ENCODE measurements at places on chromosomes 13 and 19.

GRCh38 chr19:53875602-53876325 is 6.2 kb upstream of the PRKCG start:
- no peak for DNase-seq

- DNase-seq = no peak
Measured at GRCh38 chr13:78719367-78719766, 60.4 kb upstream of the OBI1 start.

DNA sequence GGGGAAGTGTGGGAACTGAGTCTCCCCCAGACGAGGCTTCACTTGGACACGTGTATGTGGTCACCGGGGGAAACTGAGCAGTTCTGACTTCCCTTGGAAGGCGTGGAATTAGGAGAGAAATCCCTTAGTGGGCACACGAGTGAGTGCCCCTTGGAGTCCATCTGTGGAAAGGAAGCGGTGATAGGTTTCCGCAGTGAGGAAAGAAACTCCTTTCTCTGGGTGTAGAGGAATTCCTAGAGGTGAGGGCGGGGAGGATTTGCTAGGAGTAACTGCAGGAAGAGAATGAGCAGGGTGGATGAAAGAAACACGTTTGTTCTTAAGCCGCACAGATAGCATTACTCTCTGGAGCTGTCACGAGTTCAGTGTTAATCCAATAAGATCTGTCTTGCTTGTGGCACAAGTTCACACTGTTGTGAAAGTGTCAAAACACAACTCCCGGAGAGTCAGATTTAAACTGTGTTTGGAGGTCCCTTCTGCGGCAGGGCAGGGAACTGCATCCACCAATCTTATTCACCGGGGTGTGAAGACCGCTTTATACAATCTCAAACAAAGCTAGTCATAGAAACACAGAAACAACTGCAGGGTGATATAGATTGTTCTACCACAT is 1.2 kb downstream of the KL start:
- no peak for DNase-seq

GRCh38 chr13:80824229-80824628 is 483.3 kb upstream of the SPRY2 start:
- no peak for DNase-seq

DNA sequence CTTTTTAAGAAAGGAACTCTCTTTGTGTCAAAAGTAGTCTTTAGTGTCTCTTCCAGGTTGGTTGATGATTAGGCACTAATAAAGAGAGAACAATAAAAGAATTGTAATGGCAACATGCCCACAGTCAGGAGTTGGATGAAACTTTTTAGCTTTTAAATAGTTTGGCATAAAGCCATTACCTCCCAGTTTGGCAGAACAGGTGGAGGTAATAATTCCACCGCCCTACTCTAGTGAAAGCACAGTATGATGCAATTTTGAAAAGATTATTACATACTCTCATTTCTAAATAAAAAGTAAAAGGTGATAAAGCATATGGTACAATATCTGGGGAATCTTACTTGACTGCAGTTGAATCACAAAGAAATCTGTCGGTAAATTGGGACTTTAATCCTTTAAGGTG is 497.6 kb downstream of the SUCLA2 start:
- no peak for DNase-seq

DNA sequence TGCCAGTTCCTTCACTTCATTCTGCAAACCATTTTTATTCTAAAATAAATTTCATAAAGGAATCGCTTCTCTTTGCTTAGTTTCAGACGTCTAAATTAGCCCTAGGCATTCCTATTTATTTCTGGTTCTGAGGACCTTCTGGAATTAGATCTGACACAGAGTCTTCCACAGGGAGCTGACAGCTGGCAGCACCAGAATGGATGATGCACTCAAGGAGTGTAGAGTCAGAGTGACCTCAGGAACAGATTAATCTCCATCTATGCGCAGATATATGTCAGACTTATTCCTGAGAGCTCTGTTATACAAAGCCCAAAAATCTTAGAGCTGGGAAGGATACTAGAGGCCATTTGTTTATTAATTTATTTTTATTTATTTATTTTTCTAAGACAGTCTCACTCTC is 450.8 kb downstream of the HS6ST3 start:
- DNase-seq = no peak

DNA sequence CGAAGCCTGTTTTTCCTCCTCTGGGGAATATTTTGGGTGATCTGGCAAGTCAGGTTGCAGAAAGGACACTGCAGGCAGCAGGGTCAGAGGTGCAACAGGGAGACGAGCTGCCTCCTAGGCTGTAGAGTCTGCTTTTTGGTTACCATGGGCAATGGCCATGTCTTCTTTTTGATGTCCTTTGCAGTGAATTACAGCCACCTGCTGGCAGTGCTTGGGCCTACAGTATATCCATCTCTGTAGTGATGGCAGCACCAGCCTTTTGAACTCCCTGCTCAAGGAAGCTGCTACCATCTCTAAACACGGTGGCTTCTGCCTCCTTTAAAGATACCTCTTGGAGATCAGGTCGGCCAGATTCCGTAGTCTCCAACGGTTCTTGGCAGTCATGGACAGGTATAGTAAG is 73.9 kb downstream of the WTIP start:
- DNase-seq = no peak

DNA sequence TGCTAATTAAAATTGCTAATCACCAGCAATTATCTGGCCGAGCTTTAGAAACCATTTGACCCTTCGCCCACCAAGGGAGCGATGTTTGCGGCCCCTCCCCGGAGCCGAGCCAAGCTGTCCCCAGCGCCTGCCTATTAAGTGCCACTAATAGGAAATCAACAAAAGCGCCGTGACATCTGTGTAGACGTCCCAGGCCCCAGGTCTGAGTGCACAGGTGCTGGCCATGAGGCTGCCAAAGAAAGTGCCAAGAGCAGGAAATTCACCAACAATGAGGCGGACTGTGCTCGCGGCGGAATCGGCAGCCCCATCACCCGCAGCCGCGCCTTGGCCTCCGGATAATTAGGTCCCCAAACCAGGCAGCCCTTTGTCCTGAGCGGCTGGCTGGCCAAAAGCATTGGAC is 44.5 kb upstream of the SPACA7 start:
- DNase-seq = no peak

DNA sequence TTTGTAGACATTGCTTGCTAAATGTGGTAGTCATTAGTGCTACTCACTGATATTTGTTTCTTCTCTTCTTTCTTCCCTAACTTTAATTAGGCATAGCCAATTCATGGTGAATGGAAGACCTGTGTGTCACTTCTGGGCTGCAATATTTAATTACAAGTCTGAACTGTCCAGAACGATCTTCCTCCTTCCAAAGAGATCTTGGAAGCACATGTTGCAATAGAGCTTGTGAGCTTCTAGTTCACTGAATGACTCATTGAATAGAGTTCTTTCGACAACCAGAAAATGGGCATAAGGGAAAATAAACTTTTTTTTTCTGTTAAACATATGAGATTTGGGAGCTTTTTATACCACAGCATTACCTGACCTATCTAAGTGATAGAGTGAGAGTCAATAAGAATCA is 1264.6 kb downstream of the PCDH9 start:
- DNase-seq = no peak

DNA sequence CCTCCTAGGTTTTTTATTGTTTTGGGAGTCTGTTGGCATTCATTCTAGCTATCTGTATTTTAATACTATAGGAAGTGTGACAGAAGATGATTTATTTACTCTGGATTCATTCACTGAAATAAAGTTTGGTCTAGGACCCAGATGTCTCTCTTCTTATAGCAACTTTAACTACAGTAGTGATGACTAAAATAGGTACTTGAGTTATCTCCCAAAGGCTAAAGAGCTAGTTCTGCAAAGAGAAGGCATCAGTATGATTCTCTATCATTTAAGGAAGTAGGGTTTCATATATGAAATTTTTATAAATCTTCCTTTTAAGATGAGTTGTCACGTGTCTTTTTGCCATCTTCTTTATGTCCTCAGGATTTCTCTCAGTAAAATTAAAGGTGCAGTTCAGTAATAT is 507.4 kb downstream of the KCTD12 start:
- DNase-seq = no peak

DNA sequence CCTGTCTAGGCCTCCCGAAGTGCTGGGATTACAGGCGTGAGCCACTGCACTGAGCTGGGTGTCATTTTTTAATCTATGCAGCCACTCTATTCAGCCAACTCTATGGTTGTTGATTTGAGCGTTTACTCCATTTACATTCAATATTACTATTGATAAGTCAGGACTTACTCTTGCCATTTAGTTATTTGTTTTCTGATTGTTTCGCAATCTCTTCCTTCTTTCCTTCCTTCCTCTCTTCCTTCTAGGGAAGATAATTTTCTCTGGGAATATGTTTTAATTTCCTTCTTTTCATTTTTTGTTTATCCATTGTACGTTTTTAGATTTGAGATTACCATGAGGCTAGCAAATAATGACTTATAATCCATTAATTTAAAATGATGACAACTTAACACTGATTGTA is 2056.0 kb downstream of the OLFM4 start:
- no peak for DNase-seq

DNA sequence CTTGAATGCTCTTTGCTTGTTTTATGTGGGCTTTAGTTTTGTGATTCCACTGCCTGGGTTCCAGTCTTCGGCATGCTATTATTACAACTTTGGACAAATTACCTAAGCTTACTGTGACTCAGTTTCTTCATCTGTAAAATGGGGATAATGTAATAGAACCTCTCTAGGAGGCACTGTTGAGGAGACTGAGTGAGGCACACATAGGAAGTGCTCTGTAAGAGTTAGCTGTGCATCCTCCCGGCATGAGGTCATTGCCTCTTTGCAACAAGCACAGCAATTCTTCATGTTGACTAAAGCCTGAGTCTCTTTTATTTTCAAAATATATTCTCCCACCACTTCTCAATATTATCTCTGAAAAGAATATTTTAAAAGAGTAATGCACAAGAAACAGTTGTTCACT is 227.4 kb downstream of the DLEU7 start:
- DNase-seq = no peak

- no peak for DNase-seq
Measured at GRCh38 chr19:7648265-7649014, 11.5 kb downstream of the STXBP2 start.

DNA sequence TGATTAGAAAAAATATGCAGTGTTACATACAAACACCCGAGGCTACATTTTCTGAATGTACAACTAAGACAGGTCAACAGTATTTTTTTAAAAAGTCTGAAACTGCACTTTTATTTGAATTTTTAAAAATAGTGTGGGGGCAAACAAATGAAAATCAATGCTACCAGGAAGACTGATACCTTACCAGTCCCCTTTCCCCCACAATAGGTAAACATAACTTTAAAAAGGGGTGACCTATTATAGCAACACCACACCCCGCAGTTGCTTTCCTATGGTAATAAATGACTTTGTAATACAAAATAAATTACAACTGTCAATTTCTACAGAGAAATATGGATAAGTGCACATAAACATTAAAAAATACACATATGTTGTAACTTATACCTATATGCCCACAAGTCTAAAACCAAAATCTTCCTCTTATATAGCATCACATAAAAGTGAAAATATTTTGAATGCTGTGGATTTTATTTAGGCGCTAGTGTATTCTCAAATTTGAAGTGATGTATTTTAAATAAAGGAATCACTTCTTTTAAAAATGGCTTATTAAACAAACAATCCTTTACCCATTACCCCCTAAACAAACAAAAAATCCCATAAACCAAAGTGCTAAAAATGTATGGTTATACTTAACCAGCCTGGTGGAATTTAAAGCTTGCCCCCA is 63.1 kb downstream of the KCNRG start:
- no peak for DNase-seq

Data from liver (tissue), 10 donors.